ENCODE measurements at places on chromosomes 3 and 15. TPM values are rescaled to one million over a fixed set of nuclear protein-coding genes. Genes with fewer than 3 reads are reported as not detected.

Gene ST3GAL6
- 42.0 TPM for total RNA-seq

Gene FEZF2
- total RNA-seq = not detected

Gene SPATA12
- total RNA-seq = not detected

GRCh38 chr3:158660711-158661110 lies 11.7 kb downstream of the LXN start:
- DNase-seq = no peak

- no peak for DNase-seq
These were observed 1.1 kb downstream of the TFDP2 start for GRCh38 chr3:142148044-142148791.
